ENCODE measurements at places on chromosomes 1 and 21.

- no peak for DNase-seq
Observed at GRCh38 chr1:17915511-17916197, 160.5 kb downstream of the ACTL8 start.

DNA sequence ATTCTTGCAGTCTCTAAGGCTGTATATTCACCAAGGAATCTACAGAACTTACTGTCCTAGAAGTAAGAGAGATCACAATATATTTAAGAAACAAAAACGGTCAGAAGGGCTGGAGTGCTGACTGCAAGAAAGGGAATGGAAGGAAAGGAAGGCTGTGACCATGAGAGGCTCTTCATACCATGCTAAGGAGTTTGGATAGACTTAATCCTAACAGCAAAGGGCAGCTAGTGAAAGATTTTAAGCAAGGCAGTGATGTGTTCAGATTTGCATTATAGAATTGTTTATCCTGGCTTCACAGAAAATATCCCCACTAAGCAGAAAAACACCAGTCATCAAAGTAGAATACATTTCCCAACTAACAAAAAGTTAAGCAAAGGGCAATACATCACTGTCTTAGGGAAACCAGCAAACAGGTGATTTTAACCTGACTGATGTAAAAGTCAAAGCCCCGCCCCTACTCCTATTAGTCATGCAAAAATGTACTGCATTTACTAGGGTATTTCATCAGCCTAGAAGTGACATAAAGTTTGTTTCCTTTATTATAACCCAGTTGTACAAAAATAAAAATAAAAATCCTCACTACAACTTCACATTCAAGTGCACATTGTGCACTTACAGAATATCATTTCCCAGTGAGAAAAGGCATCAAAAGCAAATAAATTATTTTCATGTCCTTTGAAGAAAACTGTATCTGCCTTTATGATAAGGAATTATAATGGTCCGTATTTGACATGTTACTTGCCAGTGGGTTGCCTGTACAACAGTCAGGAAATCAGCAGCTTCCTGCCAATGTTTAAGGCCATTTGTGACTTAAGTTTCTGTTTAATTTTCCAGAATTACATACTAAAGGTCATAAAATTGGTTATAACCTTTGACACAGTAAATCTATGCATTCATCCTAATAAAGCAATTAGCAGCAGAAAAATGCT is 17.2 kb downstream of the JAK1 start:
- no peak for DNase-seq

DNA sequence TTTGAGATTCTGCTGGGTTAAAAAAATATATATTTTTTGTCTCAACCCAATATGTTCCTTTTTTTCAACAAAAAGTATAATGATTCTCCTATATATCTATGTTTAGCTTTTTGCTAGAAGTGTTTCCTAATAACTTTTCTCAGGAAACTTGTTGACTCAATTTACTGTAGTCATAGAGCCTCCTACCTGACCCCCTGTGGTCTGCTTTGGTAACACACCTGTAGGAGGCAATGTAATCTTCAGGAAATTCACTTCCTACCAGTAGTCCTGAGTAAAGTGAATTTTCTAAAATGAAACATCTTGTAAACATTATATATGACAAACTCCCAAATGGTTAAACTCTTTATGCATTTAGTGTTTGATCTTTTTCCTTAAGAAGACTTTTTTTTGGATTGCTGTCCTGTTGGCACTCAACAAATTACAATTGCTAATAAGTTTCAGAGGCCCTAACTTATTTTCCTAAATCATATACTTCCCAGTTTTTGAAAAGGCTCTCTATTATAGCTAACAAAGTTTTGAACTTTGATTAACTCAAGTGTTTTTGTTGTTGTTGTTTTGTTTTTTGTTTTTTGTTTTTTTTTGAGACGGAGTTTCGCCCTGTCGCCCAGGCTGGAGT is 118.3 kb downstream of the OLFML2B start:
- no peak for DNase-seq

DNA sequence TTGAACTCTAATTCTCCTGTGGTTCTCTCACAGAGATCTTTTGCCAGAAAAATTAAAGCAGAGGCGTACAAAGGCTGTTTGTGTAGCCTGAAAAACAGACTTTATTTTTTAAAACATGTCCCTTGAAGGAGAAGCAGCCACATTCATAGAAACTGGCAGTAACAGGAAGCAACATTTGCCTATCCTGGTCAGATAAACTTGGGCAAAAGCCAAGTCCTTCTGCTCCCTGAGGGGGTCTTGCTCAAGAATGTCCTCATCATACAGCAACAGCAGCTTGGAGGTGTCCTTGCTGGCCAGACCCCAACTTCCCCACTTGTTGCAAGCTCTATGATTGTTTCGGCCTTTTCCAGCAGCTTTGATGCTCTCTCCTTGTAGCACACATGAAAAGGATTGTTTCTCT is 36.3 kb downstream of the MSTO1 start:
- no peak for DNase-seq

GRCh38 chr1:64508629-64509028 is 38.7 kb downstream of the CACHD1 start:
- no peak for DNase-seq
